NCI-H510A (cell line): ENCODE measurements at places on chromosomes 7 and 10.

DNA sequence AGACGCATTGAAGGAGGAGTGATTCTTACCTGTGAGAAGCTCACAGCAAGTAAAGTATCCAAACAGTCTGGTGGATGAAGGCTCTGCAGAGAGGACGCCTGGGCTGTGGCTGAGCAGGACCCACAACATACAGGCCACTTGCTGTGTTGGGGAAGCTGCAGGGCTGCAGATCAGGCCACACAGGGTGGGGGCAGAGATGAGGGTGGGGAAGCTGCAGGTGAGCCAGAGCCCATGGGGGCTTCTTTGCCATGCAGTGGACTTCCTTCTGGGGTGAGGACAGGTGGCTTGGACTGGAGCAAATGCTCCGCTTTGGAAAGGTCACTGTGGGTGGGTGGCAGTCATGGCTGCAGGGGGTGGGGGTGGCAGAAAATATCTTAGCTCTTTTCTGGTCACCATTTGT is 214.8 kb downstream of the GLRX3 start:
- no peak for DNase-seq

- DNase-seq, result no peak
These were observed 130.4 kb downstream of the PRKG1 start for GRCh38 chr10:51204701-51205100.

- DNase-seq, result no peak
These were observed 9.7 kb downstream of the ZMIZ1 start for GRCh38 chr10:79078367-79079053.

DNA sequence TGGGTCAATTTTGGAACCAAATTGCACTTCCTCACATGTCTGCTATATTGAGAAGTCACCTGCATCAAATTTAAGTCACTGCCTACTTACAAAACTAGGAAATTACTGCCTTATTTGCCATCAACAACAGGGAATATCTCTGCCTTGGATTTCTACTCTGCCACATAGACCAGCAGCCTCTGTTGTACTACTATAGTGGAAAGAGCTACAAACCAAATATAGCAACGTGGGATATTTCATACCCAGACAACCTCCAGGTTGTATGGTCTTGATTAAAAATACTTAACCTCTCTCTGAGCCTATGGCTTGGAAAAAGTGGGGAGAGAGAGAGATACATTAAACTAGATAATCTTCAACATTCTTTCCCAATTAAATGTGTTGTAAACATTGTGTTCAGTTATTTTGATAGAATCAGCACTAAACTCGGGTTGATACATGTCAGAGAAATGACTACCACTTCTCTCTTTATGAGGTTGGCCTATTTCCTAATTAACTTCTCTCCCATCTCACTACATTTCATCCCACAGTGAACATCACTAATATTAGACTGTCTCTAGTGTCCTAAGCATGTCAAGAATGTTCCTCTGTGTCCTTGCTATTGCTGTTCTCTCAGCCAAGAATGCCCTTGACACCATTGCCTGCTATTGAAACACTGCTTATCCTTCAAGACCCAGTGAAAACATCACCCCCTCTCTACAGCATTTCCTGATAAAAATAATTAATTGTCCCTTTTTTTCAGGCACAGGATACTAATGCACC is 421.2 kb downstream of the IPMK start:
- DNase-seq, result no peak

GRCh38 chr7:31955021-31955420 is 115.2 kb downstream of the PDE1C start:
- DNase-seq, result no peak

GRCh38 chr7:103715376-103716120 is 269.5 kb upstream of the SLC26A5 start:
- no peak for DNase-seq

GRCh38 chr10:132430861-132431271 is 33.9 kb downstream of the PWWP2B start:
- DNase-seq, result no peak

DNA sequence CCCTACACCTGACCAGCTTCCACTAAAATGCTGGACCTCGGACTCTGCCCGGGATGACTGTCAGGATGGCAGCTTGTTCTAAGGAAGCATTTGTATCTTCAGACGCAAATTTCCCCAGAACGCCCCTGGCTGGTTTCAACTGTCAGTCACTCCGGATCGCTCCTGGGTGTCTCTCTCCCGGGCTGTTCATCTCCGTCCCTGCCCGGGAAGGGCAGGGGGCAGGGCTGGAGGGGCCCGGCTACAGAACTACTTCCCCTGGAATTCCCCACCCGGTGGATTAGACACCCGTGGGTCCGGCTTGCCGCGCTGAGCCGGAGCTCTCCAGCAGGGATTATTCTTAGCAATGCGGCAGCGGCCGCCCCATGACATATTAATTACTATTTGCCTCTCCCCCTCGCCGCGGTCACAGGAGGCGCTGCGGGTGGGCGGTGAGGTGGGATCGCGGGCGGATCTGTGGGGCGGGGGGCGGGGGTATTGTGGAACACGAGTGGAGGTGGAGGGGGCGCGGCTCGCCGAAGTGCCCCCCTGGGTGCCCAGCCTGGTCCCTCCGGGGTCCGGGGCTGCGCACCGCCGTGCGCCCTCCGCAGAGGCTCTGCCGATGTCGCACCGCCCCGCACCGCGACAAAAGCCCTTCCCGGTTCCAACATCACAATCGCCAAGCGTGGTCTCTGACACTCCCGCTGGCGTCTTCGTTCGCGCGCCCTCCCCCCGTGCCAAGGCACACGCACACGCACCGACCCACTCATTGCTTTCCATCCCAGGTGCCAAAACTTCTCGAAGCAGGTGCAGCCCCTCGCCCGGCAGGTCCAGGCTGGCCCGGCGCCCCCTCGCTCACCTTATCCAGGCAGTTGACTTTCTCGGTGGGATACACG is 276.1 kb upstream of the NEBL start:
- no peak for DNase-seq

GRCh38 chr10:43225787-43226153 is 41.1 kb downstream of the RASGEF1A start:
- no peak for DNase-seq

DNA sequence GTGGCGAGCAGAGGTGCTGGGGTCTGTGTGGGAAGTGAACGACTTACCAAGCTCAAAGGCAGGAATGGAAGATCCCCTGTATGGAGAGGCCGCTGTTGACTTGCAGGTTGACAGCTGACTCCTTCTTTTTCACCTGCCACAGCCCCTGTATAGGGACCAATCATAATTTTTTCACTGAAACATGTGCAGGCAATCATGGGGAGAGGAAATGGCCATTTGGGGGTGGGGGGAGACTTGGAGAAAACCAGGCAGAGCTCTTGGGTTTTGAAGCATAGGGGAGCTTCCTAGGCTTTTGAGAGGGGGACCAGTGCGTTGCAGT is 101.4 kb downstream of the WDR37 start:
- DNase-seq, result no peak

GRCh38 chr7:157526005-157526912 is 189.5 kb downstream of the DNAJB6 start:
- no peak for DNase-seq

DNA sequence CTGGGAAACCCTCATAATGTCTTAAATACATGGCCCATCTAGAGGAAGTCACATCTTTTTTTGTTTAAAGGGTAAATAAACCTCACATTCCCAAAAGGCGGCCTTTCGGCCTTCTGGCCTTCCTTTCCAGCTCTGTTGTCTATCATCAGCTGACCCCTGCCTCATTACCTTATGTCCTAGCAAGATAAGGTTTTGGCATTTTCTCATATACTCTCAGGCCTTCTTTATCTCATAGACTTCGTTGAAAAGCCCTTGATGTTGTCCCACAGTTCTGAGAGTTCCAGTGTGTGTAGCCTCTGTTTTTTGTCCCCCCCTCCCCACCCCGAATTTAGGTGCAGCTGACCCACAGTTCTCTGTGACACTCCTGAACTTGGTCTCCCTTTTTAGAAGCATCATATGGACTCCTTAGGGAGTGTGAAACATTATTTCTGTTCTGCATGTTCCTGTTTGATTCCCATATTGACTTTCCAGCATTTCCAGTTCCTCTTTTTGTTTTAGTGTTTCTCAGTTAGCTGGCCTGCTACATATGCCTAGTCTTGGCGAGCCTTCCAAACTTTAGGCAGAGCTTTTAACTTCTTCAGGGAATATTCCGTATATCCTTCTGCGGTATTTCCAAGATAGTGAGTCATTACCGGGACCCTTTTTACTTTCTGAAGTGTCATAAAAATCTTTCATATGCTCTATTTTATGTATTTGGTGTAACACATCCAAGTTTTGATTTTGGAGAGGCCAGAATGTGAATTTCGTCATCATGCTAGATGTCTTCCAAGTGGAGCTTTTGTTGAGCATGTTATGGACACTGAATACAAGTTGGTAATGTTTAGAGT is 138.5 kb downstream of the LRRC4 start:
- DNase-seq, result no peak

GRCh38 chr7:129616530-129616929 is 5.0 kb downstream of the NRF1 start:
- DNase-seq, result no peak

DNA sequence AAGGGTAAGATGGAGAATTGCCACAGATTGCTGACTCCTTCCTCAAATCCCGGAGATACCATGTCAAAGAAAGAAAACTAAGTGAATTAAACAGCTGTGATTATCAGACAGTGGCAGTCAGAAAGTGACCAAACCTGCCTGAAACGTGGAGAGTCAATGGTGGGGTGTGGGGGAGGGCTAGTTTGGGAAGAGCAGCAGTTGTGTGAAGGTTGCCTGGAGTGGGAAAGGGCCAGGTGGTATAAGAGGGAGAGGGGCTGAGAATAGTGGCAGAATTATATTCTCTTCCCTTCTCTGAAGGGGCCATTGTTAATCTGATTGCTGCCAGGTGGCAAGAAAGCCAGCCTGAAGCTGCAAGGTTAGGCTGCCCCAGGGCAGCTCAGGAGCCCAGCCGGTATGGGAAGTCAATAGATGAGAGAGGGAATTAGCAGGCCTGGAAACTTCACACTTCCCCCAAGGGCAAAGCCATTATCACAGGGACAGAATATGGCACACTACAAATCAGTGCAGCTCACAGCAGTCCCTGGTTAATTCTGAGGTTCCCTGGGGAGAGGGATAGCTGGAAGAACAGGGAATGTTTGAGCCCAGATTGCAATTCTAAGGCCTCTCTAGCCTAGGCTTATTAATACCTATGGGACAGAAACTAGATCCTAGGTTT is 83.9 kb upstream of the ITGB1 start:
- DNase-seq, result no peak
